Suppressor macrophage (primary cell): ENCODE measurements at places on chromosomes 5 and 9.

DNA sequence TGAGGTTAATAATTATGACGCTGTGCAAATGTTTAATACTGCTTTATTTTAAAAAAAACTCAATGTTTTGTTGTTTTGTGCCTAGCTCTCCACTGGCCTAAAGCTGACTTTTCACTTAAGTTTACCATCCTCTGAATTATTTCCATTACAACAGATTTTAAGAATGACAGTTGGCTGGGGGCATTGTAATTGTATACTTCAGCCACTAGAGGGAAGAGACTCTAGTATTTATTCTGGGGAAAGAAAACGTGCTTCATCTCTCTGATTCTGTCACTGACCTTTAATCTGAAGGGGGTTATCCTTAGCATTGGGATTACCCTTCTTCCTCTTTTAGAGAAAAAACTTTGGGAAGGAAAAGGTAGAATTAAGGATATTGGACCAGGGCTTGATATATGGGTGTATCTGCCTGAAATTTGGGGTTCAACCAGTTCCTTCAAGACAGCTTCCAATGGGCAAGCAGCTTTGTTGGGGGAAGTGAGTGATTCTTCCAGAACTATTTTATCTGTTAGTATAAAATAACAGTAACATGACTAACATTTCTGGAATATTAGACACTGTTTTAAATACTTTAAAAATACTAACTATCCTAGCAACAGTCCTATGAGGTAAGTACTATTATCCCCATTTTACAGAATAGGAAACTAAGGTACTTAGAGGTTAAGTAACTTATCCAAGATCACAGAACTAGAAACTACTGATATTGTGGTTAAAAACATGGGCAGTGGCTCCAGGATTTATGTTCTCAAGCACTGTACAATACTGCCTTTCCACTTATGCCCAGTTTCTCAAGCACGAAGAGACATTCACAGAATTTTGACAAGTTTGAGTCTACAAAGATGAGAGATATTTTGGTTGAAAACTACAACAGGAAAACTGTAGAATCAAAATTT is 208.4 kb downstream of the CD180 start:
- peak; percentile 18 for DNase-seq

- DNase-seq: no peak
These were observed 222.5 kb upstream of the TAS2R1 start for GRCh38 chr5:9852671-9853070.

GRCh38 chr5:161399996-161400562 is 146.4 kb downstream of the GABRB2 start:
- DNase-seq: no peak

- DNase-seq: no peak
These were observed 169.7 kb downstream of the NFIB start for GRCh38 chr9:14144215-14144614.

DNA sequence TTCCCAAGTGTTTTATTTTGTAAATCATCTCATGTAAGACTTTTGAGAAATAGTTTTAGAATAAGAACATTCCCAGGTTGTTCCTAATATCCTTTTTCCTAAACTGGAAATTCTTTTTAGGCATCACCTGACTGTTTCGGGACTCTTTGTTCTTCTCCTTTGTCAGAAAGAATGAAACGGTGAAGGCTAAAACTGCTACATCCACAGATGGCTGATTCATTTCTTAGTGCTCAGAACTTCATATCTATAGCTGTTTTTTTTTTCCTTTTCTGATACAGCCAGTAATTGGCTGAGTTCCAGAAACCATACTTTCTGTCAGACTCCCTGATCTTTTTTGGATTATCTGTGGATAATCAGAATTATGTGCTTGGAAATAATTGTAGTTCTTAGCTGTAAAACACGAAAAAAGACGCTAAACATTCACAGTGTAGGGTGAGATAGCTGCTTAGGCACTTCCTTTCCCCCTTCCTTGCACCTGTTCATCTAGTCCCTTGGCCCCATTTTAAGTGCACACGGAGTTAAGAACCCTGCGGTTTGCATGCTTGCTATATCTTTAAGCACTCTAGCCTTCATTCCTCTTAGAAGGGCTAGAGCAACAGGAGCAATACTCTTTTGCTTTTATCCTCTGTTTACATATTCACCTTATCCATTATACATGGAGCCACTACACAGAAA is 283.9 kb downstream of the PJA2 start:
- no peak for DNase-seq

DNA sequence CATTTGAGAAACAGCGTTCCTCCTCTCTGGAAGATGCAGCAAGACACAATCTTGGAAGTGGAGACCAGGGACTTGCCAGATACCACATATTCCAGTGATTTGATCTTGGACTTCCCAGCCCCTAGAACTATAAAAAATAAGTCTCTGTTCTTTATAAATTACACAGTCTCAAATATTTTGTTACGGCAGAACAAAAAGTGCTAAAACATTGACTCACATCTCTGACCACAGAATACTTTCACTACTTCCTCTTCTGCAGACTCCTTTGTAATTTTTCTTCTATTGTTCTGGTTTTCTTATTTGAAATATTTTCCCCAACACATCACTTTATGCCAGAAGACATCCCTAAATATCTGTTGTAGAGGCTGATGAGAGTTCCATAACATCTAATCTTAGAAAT is 706.1 kb upstream of the CDH18 start:
- no peak for DNase-seq

DNA sequence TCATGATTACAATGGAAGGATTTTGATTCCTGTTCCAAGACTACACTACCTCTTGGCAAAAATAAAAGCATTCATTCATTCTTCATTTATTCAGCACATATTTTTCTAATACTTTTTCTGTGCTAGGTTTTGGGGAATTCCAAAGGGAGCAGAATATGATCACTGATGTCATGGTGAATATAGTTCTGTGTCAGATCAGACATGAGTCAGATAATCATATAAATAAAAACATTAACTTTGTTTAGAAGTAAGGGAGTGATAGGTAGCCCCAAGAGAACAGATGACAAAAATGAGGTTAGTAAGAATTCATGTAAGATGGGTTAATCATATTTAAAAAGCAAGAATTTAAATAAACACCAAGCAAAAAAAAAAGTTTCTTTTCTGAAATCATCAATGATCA is 94.1 kb upstream of the RANBP6 start:
- DNase-seq: no peak

- DNase-seq: peak; percentile 61
These were observed 32.8 kb upstream of the SEMA4D start for GRCh38 chr9:89530726-89531125.

- no peak for DNase-seq
These were observed 19.1 kb downstream of the TPPP start for GRCh38 chr5:673831-674629.

DNA sequence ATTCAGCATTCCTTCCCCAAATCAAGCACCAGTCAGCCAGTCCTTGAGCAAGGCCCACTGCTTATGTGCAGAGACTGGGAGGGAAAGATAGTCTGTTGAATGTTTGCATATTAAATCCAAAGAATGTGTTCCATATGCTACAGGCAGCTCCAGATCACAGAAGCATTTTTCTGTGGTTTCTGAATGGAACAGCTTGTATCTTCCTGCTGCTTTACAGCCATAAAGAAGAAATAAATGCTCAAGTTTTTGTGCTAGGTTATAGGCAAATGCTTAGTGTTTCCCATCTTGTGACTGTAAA is 310.3 kb downstream of the TRIM36 start:
- no peak for DNase-seq

DNA sequence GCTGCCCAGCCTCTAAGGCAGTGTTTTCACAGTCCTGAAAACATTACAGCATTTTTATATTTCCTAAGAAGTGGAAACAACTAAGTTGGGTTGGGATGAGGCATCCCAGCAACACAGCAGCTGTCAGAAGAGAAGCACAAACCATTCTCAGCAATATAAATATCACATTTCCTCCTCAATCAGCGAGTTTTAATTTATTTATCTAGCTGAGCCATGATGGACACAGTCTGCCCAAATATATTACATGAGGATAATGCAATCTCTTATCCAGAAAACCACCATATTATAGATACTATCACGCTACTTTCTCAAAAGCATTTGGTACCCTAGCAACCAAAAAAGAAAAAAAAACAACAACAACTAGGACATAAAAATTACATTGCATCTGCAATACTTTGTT is 158.5 kb downstream of the FSTL4 start:
- DNase-seq: no peak

GRCh38 chr5:40365342-40366330 is 314.1 kb upstream of the PTGER4 start:
- no peak for DNase-seq

- DNase-seq: no peak
These were observed 85.0 kb downstream of the LMX1B start for GRCh38 chr9:126698756-126699155.

GRCh38 chr9:128054087-128054486 is 13.0 kb downstream of the NAIF1 start:
- DNase-seq: peak; percentile 71

- DNase-seq: no peak
These were observed 39.5 kb downstream of the ADAMTS16 start for GRCh38 chr5:5179597-5179996.

GRCh38 chr9:116951588-116952435 is 264.7 kb downstream of the TRIM32 start:
- DNase-seq: peak; percentile 52

DNA sequence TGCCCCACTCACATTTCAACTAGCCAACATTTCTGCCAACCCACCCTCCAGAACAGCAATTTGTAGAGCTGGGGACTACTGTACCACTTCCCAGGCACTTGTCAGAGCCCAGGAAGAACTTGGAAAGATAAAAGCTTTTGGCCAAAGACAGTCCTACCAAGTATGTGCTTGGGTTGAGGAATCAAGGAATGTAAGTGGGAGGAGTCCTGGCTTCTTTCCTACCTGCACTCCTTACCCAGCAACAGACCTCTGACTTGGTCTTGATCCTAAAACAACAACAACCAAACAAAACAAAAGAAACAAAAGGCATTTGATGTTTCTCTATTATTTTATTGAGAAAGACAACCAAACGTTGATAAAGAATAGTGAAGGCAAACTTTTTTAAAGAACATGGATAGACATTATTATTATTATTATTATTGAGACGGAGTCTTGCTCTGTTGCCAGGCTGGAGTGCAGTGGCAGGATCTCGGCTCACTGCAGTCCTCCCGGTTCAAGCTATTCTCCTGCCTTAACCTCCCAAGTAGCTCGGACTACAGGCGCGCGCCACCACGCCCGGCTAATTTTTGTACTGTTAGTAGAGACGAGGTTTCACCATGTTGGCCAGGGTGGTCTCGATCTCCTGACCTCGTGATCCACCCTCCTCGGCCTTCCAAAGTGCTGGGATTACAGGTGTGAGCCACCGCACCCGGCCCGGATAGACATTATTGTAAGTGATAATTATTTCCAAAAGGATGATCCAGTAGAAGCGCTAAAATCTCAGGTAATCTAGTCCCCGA is 33.5 kb downstream of the ANXA2R start:
- no peak for DNase-seq

DNA sequence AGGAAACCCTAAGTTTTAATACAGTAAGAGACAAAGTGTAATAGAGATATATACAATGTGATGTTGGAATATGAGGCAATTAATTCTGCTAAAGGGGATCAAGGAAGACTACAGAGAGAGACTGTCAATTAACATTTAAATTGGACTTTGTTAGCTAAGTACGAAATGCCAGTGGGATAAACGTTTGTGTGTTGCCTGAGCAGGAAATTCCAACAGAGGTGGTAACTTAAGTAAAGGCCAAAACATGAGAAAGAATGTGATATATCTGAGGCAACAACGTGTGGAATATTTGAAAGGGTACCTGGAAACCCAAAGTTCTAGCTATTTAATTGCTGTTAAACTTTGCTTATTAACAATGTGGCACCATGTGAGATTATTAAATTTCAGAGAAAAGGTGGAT is 1666.9 kb upstream of the WWC1 start:
- no peak for DNase-seq

DNA sequence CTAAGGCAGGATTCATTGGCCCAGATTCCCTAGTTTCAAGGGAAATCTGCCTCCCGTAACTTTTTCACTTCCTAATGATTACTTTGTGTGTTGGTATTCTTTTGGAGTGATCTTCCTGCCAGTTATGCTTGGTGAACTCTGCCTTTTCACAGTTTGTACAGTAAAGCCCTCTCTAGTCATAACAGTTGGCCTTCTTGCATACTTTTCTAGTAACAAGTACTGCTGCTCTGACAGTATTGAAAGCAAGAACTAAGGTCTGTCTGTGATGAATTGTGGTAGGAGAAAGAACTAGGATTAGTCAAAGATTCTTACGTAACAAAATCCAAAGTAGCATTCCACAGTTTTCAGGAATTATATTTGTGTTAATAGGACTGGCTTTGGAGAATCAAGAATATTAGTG is 1457.2 kb upstream of the WWC1 start:
- DNase-seq: no peak

DNA sequence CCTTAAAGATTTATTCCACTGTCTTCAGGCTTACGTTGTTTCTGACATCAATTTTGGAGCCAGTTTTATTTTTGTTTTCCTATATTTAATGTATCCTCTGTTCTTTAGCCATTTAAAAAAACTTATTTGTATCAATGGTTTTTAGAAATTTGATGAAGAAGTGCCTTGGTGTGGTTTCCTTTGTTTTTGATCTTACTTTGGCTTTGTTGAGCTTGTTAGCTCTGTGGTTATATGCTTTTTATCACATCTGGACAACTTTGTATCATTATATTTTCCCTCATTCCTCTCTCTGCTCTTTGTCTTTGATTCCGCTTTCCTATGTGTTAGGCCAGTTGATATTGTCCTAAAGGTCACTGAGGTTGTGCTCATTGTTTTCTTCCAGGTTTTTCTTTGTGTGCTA is 58.5 kb downstream of the SPIN1 start:
- DNase-seq: no peak
